GM12892 (cell line): ENCODE measurements at places on chromosomes 13 and 19.

DNA sequence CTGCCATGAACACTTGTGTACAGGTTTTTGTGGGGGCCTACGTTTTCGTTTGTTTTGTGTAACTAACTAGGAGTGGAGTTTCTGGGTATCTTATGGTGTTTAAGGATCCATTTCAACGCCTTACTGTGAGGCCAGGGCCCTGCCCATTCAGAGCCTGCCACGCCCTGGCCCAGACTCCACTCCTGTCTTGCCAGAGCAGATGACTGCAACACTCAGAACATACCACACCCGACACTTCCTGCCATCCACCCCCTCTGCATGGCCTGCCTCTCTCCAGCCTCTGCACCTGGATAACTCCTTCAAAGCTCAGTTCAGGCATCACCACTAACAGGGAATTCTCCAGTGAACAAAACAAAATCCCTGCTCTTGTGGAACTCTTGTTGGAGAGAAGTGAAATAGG lies 43.2 kb downstream of the RGCC start:
- DNase-seq = no peak

DNA sequence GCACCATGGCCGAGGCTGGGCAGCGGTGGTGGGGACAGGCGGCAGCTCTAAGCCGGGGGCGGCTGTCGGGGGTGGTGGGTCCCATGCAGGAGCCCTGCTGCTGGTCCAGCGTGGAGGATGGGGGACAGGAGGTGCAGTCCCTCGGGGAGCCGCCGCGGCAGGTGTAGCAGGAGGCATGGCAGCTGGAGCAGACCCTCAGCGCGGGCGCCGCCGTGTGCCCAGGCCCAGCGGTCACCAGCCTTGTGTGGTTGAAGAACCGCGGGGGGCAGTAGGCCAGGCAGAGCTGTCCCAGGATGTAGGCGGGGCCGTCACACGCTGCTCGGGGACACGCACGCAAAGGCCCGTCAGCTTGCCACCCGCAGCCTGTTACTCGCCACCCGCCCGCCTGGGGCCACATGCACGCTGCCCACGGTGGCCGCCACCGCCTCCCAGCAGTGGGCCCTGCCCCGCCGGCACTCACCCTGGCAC lies 2.9 kb upstream of the C19orf25 start:
- DNase-seq = no peak

DNA sequence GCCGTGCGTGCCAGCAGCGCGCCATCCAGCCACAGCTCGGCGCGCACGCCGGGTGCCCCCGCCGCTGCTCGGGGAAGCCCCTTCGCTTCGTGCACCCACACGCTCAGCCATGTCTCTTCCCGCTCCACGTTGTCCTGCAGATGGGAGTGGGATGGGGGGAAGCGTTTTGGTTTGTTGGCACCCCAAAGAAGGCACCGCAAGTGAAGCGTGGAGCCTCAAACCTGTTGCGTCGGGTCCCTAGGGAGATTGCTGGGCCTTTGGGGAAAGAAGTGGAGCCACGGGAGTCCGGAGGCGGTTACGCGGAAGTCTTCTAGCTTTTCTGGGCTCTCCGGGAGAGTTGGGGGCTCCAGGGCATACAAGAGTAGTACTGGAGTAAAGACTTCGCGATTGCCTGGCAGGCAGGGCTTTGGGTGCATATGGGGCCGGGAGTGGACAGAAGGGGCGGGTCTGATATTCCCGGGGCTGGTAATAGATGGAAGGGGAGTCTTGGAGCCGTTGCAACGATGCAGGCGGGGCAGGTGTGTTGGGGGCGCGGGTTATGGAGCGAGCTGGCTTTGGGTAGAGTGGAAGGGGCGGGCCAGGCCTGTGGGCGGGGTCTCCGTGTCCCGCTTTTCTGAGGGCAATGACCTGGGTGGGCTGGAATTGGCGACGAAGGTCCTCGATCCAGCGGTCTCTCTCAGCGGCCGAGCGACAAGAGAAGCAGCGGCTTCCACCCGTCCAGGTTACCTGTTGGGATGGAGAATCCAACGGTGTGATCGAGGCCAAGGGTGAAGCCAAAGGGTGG lies 6.5 kb downstream of the RASAL3 start:
- no peak for DNase-seq

DNA sequence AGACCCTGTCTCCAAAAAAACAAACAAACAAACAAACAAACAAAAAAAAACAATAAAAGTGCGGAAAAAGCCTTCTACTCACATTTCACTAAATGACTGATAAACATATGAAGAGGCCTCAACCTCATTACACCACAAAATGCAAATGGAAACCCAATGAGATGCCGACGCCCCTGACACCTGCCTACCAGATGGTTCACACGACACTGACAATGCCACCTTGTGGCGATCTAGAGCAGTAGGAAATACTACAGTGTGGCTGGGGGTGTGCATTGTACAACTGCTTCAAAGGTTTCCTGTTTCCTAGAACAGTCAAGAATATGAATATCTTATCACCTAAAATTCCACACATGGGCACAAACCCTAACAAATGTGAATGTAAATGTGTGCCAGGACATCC lies 14.0 kb downstream of the SCGB2B2 start:
- DNase-seq = no peak

DNA sequence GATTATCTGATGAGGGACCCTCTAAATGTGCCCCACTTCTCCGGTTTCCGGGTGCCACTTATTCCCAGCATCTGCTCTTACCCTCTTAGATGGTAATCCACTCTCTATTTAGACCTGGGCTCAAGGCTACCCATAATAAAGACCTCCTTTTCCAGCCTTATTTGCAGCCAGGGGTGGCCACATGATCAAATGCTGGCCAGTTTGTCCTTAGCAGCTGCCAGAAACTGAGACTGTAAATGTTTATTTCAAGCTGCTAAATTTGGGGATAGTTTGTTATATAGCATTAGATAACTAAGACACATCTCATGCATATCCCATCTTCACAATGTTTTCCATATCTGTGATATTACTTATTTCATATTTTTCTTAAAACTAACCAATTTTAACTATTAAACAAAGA lies 10.1 kb downstream of the THAP8 start:
- DNase-seq = no peak

GRCh38 chr19:3058009-3058820 lies 4.1 kb downstream of the TLE5 start:
- no peak for DNase-seq

DNA sequence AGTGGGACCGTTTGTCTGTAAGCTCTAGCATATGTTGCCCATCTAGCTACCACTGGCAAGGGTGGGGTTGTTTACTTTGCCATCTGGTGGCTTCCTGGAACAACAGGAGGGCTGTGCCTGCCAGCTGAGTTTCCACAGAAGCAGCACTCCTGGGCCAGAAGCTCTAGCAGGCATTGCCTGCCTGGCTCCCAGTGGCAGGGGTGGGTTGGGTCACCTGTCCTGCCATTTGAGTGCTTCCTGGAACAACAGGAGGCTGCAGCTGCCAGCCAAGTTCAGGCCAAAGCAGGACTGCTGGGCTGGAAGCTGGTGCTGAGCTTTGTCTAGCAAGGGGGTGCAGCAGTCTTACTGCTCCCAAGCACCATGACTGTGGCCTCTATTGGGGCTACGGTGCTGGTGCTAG lies 239.7 kb downstream of the MTUS2 start:
- DNase-seq = no peak

DNA sequence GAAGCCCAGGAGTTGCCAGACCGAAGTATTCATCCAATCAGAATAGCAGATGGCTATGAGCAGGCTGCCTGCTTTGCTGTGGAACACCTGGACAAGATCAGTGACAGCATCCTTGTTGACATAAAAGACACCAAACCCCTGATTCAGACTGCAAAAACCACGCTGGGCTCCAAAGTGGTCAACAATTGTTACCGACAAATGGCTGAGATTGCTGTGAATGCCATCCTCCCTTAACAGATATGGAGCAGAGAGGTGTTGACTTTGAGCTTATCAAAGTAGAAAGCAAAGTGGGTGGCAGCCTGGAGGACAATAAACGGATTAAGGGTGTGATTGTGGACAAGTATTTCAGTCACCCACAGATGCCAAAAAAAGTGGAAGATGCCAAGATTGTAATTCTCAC lies 250.3 kb upstream of the OBI1 start:
- no peak for DNase-seq

- no peak for DNase-seq
These were observed 46.2 kb downstream of the ZNF557 start for GRCh38 chr19:7115721-7116120.

- no peak for DNase-seq
These were observed 242.0 kb downstream of the NDFIP2 start for GRCh38 chr13:79722885-79723445.

- DNase-seq = no peak
These were observed 13.3 kb downstream of the SIAH3 start for GRCh38 chr13:45838171-45838745.

- no peak for DNase-seq
These were observed 232.1 kb downstream of the DIAPH3 start for GRCh38 chr13:59931621-59932020.

GRCh38 chr13:101626925-101627555 lies 174.6 kb downstream of the ITGBL1 start:
- no peak for DNase-seq

GRCh38 chr19:1350867-1351266 lies 32.8 kb upstream of the NDUFS7 start:
- DNase-seq = no peak

DNA sequence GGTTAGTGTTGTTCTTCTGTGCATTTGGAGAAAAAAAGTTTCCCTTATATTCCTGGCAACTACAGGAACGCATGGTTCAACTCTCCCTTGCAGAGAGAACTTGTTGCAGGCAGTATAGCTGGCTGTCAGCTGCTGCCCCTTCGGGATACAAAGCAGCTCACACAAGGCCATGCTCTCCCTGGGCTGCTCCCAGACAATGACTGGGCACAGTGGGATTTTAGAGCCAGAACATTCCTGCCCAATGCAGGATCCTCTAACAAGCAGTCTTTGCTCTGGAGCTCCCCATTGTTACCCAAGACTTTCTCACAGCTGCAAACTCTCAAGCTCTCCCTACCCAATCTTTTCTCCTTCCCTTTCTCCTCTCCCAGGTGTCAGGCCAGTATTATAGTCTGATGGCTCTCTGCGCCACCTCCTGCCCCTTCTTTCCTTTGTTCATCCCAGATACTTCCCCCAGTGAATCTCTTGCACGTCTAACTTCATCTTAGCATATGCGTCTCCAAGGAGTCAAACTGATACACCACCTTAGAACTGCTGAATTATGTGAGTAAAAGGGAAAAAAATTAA lies 27.5 kb upstream of the SERPINE3 start:
- DNase-seq = no peak

DNA sequence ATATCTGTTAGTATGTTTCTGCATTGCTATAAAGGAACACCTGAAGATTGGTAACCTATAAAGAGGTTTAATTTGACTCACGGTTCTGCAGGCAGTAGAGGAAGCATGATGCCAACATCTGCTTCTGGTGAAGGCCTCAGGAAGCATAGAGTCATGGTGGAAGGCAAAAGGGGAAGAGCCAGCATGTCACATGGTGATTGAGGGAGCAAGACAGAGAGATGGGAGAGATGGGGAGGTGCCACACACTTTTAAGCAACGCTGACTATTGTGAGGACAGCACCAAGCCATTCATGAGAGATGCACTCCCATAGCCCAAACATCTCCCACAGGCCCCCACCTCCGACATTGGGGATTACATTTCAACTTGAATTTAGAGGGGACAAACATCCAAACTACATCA lies 32.8 kb downstream of the COG6 start:
- no peak for DNase-seq

- no peak for DNase-seq
These were observed 2.4 kb downstream of the SHANK1 start for GRCh38 chr19:50717026-50717723.

GRCh38 chr19:1019980-1020867 lies 699 bp downstream of the TMEM259 start:
- DNase-seq = no peak

DNA sequence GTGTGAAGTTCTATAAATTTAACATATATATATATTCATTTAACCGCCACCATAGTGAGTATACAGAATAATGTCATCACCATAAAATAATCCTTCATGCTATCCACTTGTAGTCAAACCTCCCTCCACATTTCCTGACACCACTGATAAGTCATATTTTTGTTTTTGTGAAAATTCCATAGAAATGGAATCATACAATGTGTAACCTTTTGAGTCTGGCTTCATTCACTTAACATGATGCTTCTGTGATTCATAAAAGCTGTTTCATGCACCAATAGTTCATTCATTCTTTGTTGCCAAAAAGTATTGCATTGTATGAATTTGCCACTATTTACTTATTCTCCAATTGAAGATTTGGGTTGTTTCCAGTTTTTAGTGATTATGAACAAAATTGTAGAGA lies 497.5 kb upstream of the PCDH20 start:
- no peak for DNase-seq

DNA sequence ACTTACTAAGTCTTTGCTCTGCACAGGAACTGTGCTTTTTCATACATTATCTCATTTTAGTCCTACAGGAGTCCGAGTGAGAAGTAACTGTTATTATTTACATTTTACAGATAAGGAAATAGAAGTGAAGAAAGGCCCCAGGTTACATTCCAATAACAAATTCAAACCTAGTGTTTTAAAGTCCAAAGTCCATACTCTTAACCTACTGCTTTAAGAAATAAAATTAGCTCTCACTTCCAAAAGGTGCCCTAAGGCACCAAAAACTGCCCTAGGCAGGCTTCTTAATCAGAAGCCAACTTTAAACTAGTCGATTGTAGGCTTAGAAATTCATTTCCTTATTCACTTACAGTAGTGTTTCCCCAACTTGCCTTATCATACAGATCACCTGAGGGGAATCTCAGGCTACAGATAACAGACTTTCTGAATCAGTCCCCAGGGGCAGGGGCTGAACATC lies 555.9 kb downstream of the DIAPH3 start:
- DNase-seq = no peak

DNA sequence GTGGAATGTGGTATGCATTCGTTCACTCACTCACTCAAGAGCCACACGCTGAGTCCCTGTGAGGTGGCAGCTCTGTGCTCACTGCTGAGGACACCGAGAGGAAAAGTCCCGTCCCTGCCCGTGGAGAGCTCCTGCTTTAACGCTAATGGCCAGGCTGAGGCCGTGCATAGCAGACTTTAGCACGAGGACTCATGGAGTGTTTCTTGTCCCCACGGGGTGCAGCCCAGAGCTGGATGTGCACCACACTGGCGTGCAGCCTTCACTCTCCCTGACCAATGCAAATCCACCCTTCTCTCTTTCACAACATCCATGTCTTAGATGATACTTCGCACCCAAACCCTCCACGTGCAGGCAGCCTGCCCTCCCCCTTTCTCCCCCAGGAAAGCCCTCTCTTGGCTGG lies 159.6 kb upstream of the ZNF536 start:
- DNase-seq = no peak

DNA sequence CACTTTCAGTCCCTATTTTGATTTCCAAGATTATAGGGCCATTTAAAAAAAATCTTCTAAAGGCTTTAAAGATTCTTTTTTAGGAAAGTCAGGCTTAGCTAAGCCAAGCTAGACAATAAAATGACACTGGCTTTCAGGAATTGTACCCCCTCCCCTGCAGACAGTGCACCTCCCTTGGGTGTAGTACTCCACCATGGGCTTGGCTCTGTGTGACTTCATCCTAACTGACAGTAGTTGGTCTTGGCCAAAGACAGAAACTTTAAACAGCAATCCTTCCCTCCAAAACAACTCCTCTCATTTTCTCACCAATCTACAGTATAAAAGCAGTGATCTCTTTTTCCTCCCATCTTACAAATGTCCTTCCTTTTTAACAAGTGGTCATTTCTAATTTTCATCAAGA lies 283.0 kb downstream of the DNAJC15 start:
- no peak for DNase-seq

- DNase-seq = no peak
These were observed 15.0 kb downstream of the MYO9B start for GRCh38 chr19:17090583-17090982.
